ENCODE measurements at places on chromosomes 7 and 10.

- DNase-seq = no peak
Measured at GRCh38 chr7:43942997-43943396, 16.8 kb downstream of the UBE2D4 start.

- no peak for DNase-seq
Measured at GRCh38 chr10:9010093-9010492, 955.6 kb downstream of the GATA3 start.

GRCh38 chr10:62669341-62669740, 135.2 kb upstream of the ADO start:
- no peak for DNase-seq

DNA sequence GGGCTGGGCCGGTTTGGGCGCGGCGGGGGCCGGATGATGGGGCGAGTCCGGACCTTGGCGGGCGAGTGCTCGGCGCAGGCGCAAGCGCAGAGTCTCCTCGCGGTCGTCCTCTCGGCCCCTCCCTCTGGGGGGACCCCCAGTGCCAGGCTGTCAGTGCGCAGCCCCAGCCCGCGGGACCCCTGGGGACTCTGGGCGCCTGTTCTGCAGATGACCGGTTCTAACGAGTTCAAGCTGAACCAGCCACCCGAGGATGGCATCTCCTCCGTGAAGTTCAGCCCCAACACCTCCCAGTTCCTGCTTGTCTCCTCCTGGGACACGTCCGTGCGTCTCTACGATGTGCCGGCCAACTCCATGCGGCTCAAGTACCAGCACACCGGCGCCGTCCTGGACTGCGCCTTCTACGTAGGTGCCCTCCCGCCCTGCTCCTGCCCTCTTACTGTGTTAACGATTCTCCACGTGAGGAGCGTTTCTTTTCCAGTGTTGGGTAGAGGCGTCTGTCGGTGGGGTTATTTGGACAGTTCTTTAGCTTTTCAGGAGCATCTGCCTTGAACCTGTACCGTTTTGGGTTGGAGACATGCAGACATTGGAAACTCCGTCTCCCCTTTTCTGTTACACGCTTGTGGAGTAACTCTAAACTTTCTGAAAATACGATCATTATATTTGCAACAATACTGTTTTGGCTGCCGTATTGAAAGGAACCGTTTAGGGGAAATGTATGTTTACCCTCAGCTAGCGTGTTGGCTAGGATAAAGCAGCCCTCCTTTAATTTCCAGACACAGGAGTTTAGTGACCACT, 706 bp downstream of the BUB3 start:
- DNase-seq = peak; percentile 62

GRCh38 chr7:75639071-75639885, 99.5 kb downstream of the HIP1 start:
- peak; percentile 46 for DNase-seq

GRCh38 chr7:52940481-52940880, 95.0 kb upstream of the POM121L12 start:
- no peak for DNase-seq

DNA sequence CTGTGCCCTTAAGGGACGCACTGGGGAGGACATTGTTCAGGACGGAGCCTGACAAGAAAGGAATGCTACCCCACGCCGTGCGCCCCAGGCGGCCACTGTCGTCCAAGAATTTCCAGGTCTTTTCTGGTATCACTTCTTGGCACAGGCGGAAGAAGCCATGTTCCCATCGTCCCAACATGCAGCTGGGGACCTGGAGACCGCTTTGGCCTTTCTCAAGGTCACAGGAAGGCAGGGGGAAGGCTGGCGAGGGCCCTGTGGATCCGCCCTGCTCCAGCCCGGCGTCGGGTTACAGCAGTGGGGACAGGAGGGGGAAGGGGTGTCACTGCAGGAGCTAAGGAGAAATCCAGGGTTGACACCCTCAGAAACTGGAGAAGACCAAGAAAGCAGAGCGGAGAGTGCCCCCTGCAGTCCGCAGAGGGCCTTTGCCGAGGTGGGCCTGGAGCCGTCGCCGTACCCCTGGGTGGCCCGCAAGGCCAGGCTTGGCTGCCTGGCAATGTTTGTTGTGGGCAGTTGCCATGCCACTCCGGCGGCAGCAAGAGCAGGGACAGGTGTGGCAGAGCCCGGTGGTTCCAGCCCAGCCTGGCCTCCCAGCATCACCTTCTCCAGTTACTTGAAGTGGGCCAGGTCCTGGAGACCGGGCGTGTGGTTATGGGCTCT, 104.1 kb downstream of the LHPP start:
- no peak for DNase-seq

- DNase-seq = peak; percentile 24
Measured at GRCh38 chr10:3668276-3668965, 116.6 kb downstream of the KLF6 start.

GRCh38 chr10:78510566-78511323, 477.1 kb downstream of the RPS24 start:
- DNase-seq = no peak

DNA sequence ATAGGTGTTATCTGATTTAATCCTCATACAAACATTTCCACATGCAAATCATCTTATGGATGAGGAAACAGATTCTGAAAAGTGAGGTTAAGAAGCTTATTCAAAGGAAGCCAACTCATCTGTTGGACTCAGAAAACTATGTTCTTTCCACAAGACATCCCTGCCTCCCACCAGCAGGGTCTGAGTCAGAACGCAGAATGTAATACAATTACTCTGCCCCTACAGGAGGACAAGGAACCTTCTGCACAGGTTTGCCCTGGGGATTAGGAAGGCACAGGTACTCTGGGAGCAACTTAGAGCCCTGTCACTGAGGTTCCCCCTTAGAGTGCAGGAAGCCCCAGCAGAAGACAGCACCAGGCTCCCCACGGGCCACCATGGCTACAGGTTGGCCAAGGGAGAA, 255.7 kb downstream of the TNS3 start:
- DNase-seq = no peak
